Stimulated activated CD4-positive, alpha-beta T cell treated with anti-CD3 and anti-CD28 coated beads, Interleukin-1b, Interleukin-23, amount 100 ng/mL, for 4 hours (primary cell): ENCODE measurements at places on chromosomes 3 and 15.

DNA sequence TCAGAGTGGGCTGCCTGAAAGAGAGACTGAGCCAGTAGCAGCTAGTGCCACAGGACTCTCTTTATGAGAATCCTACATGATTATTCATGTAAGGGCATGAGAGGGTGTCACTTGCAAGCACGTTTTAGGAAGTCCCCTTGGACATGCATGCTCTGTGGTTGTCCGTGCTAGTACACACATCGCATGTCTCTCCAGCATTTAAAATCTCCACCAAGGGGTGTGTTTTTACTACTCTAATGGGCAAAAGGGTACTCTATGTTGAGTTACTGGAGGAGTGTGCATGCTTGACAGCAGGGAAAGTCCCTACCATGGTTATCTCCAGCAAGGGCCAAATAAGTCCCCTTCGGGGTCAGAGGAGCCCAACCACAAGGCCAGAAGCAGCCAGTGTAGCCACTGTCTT is 70.7 kb downstream of the DCLK3 start:
- DNase-seq: no peak

GRCh38 chr3:12965999-12966846 is 107.0 kb downstream of the IQSEC1 start:
- no peak for DNase-seq

GRCh38 chr3:48140936-48141603 is 47.1 kb downstream of the CDC25A start:
- no peak for DNase-seq

DNA sequence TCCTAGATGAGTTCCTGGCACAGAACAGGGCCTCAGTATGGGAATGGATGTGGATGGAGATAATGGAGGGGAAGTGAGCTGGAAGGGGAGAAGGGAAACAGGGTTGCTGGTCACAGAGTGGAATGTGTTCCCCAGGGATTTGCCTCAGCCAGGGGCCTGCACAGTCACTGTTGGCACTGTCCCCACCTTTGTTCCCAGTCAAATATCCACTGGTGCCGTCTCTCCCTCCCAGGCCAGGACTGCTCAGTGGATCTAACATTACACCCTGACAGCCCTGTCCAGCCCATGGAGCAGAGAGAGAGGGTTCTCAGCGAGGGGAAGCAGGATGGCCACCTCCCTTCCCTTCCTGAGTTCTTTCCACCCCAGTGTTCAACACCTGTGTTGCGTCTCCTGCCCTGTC is 1.5 kb upstream of the PPP1R2 start:
- no peak for DNase-seq

DNA sequence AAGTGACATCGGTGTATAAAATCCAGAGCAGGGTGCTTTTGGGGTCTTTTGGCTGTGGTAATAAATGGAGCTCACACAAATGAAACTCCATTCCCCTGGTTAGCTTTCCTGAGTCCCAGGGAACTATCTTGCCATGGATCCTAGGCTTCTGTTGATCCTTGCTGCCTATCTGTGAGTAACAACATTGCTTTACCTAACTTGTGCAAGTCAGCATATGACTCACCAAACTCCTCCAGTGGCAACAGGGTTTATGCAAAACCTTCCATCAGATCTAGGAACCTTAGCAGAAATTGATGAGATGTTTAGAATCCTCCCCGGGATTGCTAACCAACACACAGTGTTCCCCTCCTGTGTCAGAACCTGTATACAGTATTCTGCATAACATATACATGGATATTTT is 105.4 kb downstream of the SCAPER start:
- DNase-seq: no peak
